ENCODE measurements at places on chromosomes 7 and 10. TPM values are rescaled to one million over a fixed set of nuclear protein-coding genes. Genes with fewer than 3 reads are reported as not detected.

RNF148 gene
- 0.78 TPM for total RNA-seq

CCT6A gene
- total RNA-seq: 249 TPM

ETV1 gene
- 20.2 TPM for total RNA-seq

SGCE gene
- 65.5 TPM for total RNA-seq

BUD31 gene
- total RNA-seq: 101 TPM

LRMDA gene
- 3.1 TPM for total RNA-seq

HOGA1 gene
- 2.5 TPM for total RNA-seq

SEC61G gene
- total RNA-seq: 152 TPM

H2BK1 gene
- total RNA-seq: not detected

Data from subcutaneous preadipocyte (primary cell).